ENCODE measurements at places on chromosomes 1 and 21. TPM values are rescaled to one million over a fixed set of nuclear protein-coding genes. Genes with fewer than 3 reads are reported as not detected.

DNA sequence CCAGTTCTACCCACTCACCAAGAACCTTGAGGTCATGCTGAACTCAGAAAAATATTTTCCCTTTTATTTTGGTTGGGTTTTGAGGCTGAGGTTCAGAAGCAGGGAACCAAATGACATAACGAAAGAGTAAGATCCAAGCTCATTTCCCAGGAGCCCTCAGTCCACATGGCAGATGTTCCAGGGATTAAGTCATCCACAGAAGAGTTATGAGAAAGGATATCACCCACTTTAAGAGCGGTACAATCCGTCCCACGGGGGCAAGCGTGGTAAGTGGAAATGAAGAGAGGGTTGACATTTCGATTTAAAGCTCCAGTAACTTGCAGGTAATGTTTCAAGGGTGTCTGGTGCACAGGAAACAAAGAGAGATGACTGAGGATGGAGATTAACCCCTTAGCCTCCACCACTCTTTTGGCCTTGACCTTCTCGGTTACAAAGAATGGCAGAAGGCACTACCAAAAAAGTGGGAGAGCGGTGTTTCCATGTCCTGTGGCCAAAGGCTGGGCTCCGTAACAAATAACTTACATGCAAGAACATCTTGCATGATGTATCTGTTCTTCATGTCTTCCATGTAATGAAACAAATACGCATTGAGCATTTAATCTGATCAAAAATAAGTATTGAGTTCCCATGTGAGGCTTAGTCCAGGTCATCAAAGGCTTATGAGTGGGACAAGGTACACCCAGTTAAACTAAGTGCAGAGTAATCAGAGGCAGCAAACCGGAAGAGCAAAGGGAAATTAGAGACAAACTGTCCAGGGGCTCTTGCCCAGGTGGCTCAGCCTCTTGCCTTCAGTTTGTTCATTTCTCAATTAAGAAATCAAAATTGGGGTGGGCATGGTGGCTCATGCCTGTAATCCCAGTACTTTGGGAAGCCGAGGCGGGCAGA lies 241.4 kb downstream of the TOMM20 start:
- no peak for DNase-seq

The TRAF3IP3 gene
- 4.7 TPM for total RNA-seq

The METTL13 gene
- 9.2 TPM for total RNA-seq

GRCh38 chr1:54237586-54237985 lies 37.6 kb downstream of the MRPL37 start:
- no peak for DNase-seq

- DNase-seq = no peak
These were observed 82.7 kb upstream of the ROR1 start for GRCh38 chr1:63690966-63691700.

GRCh38 chr1:162918151-162918754 lies 57.3 kb upstream of the CCDC190 start:
- no peak for DNase-seq

GRCh38 chr1:208724079-208724478 lies 479.9 kb upstream of the PLXNA2 start:
- DNase-seq = no peak

The TAGLN2 gene
- total RNA-seq = 63.0 TPM

- DNase-seq = no peak
These were observed 2.4 kb upstream of the PTGFRN start for GRCh38 chr1:116907351-116907750.

GRCh38 chr1:72851597-72851996 lies 569.3 kb upstream of the NEGR1 start:
- DNase-seq = no peak

GRCh38 chr1:226479474-226479873 lies 69.1 kb upstream of the STUM start:
- DNase-seq = no peak

The CD55 gene
- total RNA-seq = 27.0 TPM

DNA sequence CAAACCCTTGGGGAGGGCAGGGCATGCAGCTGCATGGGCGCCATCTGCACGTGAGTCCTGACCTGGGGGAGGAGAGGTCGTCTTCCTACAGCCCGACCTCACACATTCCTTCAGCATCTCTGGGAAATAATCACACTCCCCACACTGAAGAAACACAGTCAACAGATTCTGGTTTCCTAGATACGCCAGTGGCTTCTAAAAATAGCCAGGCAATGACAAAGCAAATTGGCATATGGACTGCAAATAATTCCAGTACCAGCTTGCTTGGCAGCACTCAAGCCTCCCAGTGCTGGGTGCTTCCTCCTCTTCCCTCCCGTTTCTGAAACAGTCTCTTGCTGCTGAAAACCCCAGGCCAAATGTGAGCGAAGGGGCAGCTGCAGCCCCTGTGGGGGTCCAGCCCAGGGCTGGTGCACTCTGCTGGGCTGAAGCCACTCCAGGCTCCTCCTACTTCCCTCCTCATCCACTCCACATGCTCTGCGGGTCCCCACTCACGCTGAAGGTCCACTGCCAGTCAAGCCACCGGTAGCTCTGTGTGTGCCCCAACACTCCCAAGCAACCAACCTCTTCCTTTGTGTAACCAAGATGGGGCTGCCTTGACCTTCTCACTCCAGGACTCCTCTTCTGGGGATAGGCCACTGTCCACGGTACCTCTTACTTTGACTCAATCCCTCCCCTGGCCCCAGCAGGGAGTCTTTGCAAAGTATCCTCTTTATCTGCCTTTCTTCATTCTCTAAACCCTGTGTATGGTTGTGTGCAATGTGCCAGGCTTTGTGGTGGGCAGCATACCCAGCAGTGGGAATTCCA lies 69.0 kb downstream of the KCND3 start:
- DNase-seq = peak; percentile 53

GRCh38 chr1:209819058-209819457 lies 8.7 kb upstream of the UTP25 start:
- no peak for DNase-seq

GRCh38 chr1:1776672-1777582 lies 1.3 kb downstream of the NADK start:
- no peak for DNase-seq

DNA sequence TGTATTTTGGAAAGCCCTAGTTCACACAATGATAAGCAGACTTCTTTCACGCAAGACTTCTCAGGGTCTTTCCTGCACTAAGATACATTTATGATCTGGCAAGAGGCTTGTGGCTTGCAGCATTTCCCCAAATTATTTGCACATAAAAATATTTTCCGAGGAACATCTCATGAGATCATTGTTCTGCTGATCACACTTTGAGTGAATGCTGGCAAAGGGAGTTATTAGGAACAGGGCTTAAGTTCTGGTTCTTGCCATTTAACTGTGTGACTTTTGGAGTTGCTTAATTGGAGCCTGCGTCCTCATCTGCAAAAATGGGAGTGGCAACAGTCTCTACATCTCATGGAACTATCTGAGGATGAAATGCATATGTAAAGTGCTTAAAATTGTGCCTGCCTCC lies 50.2 kb downstream of the GADD45A start:
- DNase-seq = no peak

The ABCA4 gene
- total RNA-seq = under 0.01 TPM

The FCRL4 gene
- total RNA-seq = not detected

GRCh38 chr1:15246960-15247614 lies at the start of gene FHAD1:
Gene FHAD1, plus strand, starts transcription at chr1:15247223. Its CDS starts 4,562 bp downstream, at chr1:15251785.
- peak; percentile 89 for DNase-seq

- no peak for DNase-seq
These were observed 258.5 kb upstream of the USP24 start for GRCh38 chr1:55473661-55474060.

DNA sequence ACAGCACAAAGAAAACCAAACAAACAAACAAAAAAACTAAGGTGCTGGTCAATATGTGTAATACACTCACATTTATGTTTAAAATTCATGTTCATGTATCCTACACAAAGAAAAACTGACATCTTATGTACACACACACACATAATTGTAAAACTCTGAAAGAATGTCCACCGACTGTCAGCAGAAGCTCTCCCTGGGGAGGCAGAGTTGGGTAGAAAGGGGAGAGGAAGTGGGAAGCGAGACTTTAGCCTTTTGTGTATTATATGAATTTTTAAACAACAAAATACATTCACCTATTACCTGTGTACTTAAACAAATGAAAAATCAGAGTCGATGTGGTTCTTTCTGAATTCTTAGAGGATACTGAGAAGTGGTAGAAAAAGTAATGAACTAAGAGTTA lies 88.3 kb downstream of the ABCA4 start:
- DNase-seq = no peak

DNA sequence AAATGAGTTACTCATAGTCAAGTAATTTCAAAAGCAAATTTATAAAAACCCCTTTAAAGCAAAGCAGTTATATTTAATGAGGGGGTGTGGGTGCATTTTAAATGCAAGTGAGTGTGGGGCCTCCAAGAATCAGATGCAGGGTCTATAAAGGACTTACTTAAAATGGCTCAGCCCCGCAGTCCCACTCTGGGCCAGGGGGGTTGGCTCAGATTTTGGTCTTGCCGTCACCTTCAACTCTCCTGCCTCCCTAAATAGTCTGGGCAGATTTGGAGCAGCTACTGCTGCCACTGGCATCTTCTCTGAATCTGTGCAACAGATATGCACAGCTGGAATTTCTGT lies 16.2 kb downstream of the AMPD2 start:
- no peak for DNase-seq

DNA sequence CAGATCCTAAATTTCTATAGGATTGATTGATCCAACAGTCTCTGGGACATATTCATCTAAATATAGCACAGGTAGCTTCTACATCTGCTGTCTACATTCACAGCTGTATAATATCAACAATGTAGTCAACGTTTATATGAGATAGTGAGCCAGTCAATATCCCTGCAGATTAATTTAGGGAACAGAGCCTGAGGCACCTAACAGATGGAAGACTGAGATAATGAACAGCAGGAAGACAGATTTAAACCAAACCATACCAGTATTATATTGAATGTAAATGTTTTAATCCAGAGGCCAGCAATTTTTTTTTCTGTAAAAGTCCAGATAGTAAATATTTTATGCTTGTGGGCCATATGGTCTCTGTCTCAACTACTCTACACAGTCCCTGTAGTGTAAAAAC lies 2072.4 kb downstream of the MRPL39 start:
- no peak for DNase-seq

Data from body of pancreas (tissue), 4 donors.